ENCODE measurements at places on chromosomes 2 and 18. TPM values are rescaled to one million over a fixed set of nuclear protein-coding genes. Genes with fewer than 3 reads are reported as not detected.
A peak's percentile ranks its signal among the peaks of the same experiment; 100 is the strongest.

Gene SIX3
- 0.73 TPM for polyA plus RNA-seq

- no peak for DNase-seq
Observed at GRCh38 chr18:54338230-54338629, 19.4 kb downstream of the STARD6 start.

Gene STPG4
- 0.14 TPM for polyA plus RNA-seq

- DNase-seq = no peak
Observed at GRCh38 chr2:213678437-213679218, 394.4 kb downstream of the SPAG16 start.

DNA sequence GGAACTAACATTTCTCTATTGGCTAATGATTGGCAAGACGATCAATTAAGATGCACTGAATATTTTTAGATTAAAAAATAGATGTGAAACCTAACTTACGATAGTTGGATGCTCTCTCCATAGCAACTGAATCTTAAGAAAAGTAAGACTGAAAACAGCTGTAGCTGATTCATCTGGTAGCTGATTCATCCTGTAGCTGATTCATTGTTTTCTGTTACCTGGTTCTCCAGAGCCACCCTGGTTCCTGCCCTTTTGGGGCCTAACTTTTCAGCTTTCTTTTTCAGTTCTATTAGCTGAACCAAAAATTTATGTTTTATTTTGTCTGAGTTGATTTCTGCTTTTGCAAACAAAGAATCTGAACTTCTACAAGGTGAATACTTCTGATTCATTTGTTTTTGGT, 22.7 kb upstream of the SPR start:
- DNase-seq = peak; percentile 28

Gene MAPRE3
- polyA plus RNA-seq = 21.8 TPM

GRCh38 chr2:101985101-101985792, 6.5 kb upstream of the IL1R2 start:
- DNase-seq = no peak

DNA sequence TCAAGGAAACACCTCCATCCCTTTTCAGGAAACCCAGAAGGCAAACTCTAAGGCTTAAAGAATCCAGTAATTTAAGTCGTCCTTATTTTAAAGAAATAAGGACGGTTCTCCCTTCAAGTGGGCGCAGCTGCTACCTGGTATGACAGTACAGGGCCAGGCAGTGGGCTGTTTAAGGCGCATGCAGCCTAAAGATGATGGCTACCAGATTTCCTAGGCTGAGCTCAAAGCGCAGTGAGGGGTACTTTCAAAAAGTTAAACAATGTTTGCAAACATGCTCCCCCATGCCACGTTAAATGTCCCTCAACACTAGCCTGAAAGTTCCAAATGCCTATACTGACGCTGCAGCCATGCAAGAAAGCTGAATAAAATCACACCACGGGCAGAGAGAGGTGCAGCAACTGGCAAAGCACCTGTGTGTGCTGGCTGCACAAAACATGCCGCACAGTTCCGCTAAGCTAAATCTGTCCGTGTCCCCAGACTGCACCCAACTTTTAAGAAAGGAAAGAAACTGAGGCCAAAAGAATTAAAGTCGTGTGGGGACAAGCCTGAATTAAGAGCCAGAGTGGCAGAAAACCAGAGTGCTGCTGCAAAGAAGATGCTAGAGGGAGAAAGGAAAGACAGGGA, 583 bp downstream of the HIBCH start:
- DNase-seq = no peak

Gene PDCL3
- polyA plus RNA-seq = 64.1 TPM

DNA sequence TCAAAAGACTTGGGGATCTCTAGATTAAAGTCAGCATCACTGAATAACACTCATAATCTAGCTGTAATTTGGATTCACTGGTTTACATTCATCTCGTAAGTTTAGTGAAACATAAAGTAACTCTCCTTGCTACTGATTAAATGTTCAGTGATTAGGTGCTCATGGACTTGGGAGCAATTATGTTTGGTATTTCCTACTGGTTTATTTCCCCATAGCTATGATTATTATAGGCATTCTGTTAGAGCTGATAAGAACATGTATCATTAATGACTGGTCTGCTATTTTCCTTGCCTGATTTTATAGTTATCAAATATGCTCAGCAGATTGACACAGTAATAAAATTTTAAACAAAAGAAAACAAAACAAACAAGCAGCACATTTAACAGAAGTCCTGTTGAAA, 334.7 kb upstream of the SLC8A1 start:
- no peak for DNase-seq

DNA sequence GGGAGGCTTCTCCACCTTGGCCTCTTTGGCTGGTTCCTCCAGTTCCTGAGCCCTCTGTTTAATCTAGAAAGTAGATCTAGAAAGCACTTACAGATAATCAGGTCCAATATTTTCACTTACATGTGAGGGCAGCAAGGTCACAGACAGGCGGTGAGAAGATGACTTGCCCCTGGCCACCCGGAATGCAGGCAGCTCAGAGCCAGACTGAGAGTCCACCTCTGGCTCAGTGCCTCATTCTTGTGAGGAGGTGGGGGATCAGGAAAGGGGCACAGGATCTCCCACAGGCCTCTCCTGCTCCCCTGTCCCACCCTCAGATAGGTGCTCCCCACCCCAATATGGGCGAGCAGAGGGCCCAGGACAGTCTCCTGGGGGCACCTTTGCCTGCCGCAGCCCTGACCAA, 5.8 kb downstream of the WNT6 start:
- DNase-seq = no peak

DNA sequence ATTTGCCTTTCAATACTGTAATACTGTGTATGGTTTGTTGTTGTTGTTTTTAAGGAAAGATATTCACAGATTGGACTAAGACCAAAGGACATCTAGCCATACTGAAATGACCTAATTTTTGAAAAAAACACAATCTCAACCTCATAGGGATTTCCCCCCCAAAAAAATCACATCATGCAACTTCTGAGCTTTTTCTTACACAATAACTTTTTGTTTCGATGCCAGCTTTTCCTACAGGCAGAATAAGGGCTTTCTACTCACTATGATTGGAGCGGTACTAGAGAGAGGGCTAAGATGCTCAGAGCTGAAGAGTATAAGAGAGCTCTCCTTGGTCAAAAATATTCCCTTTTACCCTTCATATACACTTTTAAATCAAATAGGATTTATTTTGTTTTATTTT, 32.4 kb upstream of the SLC3A1 start:
- no peak for DNase-seq

DNA sequence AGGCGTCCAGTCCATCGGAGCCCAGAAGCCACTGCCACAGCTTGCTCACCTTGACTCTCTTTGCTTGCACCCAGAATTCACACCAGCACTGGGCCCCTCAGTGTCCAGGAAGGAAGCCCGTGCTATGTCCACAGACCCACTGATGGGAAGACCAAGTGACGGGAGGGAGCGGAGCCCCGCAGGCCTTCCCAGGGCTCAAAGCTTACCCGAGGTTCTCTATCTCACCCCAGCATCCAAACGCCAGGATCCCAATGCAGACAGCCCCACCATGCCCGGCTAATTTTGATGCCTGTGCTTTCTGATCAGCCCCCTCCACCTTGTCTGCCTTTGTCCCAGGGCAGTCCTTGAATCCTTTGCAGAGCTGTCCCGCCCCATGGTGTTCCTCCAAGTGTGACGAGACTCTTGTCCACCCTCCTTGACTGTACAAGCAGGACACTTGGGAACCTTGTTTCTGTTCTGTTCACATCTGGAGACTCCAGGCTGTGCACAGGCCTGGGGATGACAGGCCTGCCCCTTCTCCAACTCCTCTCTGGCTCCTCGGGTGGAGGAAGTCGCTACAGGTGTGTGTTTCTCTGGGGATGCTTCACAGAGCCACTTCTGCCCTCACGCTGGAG, 12.0 kb downstream of the NPPC start:
- DNase-seq = no peak

DNA sequence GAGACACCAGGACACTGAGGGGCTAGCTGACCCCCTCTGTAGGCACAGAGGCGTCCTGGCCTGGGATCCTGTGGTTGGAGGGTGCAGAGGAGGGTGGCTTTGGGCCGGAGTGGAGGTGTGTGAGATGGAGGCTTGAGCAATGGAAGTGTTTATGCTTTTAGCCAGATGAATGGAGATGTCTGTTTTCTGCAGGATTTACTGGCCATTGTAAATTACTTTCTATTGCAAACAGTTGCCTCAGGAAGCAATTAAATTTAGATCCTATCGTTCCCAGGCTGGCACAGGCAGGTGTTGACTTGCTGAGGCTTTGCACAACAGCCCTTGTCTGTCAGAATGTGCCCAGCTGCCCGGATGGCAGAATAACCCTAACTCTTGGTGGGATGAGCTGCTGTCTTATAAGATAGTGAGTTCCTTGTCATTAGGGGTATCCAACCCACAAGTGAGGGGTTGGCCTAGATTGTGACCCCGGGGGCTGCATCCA, 1.8 kb upstream of the ARID5A start:
- DNase-seq = no peak

Gene ACVR1C
- not detected for polyA plus RNA-seq

Gene MOCOS
- polyA plus RNA-seq = 3.2 TPM

- no peak for DNase-seq
Observed at GRCh38 chr2:228801451-228801850, 469.6 kb downstream of the PID1 start.

- no peak for DNase-seq
Observed at GRCh38 chr18:24818441-24818840, 358.0 kb downstream of the HRH4 start.

Gene C2orf81
- 2.4 TPM for polyA plus RNA-seq

DNA sequence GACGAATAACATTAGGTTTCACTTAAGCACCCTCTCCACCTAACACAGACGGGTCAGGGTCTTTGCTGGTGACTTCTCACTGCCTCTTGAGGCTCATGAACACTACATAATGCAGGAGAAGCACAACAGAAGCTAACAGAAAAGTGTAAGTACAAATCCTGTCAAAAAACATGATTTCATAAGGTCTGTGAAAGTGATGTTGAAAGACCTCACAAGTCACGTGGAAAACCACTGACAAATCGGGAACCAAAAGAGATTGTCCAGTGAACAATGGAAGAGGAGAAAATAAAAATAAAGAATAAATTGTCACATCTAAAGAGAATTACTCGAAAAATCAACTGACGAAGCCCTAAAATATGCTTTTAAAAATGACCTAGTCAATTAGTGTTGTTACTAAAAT, 14.0 kb downstream of the PSD4 start:
- DNase-seq = no peak

DNA sequence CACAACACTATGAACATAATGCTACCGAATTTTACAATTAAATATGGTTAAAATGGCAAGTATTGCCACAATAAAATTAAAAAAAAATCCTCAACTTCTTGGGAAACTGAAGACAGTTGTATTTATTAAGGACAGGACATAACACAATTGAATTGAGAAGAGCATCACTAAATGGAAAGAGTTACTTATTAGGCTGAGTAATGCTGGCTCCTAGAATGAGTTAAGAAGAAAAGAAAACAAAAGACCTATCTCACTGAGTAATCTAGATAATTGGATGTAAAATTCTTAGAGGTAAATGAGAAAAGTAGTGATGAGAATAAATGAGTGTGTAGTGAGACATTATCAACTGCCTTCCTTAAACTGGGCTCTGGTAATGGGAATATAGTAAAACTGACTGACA, 121.7 kb downstream of the FSIP2 start:
- no peak for DNase-seq

DNA sequence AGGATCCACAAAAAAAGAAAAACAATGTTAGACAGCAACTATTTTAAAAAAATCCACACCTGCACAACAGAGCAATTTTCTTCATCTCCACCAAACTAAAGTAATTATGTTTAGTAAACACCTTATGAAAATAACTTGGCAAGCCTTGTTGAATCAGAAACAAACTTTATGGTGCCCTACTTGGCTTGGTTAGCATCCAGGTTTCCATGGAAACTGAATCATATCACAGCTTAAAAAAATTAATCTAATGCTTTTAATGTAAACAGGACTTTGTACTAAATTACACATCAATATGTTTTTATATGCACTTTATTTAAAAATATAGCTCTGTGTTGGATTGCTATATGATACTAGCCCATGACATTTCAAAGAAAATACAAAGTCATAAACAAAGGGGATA, 1882.4 kb downstream of the SUCLG1 start:
- no peak for DNase-seq

DNA sequence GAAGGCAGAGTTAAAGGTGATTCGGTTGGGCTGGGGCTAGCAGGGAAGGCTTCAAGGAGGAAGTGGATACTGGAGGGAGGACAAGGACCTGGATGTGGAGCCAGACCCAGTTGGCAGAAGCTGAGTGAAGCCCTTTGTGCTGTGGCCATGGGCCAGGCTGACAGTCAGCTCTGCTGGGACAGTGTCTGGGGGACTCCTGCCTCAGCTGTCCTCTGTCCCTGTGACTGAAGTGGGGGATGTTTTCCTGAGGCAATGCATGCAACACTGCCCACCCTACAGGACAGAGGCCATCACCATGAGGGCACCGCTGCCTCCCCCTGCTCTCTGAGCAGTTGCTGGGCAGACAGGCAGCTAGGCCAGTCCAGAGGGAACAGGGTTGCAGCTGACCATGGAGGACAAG, 40.0 kb downstream of the ST8SIA5 start:
- no peak for DNase-seq

- DNase-seq = peak; percentile 46
Observed at GRCh38 chr2:177758591-177759371, 313.8 kb downstream of the PDE11A start.

GRCh38 chr2:70806013-70806412, 14.4 kb downstream of the CLEC4F start:
- no peak for DNase-seq

Gene TXNDC2
- polyA plus RNA-seq = 0.06 TPM

- no peak for DNase-seq
Observed at GRCh38 chr18:11982981-11983380, 1.7 kb downstream of the IMPA2 start.

Measured in A549 (cell line).